CD4-positive, alpha-beta T cell treated with Interferon gamma for 1 hour (primary cell): ENCODE measurements at places on chromosomes 6 and 20.

GRCh38 chr20:42179768-42180167 is 561.6 kb upstream of the CHD6 start:
- no peak for DNase-seq

DNA sequence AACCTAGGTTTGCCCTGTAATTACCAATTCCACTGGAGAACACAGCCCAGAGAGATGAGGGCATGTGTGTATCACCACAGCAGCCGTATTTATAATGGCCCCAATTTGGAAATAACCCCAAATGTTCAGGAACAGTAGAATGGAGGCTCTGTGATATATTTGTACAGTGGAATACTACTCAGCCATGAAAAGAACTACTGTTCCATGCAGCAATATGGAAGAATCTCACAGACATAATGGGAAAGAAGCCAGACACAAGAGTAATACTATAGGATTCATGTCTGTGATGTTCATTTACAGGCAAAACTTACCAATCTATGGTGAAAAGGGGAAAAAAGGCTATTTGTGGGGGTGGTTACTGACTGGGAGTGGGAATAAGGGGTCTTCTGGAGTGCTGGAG is 83.7 kb upstream of the TRAF3IP2 start:
- no peak for DNase-seq

GRCh38 chr6:28587746-28588075 is 62.0 kb downstream of the GPX5 start:
- DNase-seq, result no peak

DNA sequence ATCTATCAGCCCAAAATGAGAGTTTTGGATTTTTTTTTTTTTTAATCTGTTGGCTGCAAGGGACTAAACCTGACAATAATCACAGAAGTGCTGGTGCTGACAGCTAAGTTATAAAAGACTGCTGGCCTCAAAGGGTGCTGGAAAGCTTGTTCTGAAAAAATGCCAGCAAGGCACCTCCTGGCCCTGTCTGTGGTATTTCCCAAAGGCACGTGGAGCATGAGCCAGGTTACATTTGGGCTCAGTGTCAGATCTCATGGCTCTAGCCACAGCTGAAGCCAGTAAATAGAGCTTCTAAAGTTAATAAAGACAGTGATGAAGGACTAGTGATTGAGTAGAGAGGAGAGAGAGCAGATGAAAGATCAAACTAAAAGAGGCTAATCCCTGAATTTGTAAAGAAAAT is 178.9 kb downstream of the FUT9 start:
- DNase-seq, result no peak

DNA sequence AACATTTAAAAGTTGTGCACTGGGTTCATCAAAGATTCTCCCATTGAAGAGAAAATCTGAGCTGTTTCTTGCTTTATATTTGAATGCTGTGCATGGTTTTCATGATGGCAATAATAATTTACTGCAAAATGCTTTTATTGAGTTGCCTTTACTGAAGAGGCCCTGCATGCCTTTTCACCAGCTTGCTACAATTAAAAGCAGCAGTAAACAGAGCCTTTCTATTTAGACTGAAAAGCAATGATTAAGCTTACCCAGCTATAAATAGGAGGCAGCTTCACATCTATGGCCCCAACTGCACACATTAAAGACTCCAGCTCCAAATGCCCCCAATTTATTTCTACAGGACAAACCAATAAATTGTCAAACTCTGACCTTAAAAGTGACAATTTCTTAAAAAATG is 70.3 kb downstream of the ANKEF1 start:
- no peak for DNase-seq

DNA sequence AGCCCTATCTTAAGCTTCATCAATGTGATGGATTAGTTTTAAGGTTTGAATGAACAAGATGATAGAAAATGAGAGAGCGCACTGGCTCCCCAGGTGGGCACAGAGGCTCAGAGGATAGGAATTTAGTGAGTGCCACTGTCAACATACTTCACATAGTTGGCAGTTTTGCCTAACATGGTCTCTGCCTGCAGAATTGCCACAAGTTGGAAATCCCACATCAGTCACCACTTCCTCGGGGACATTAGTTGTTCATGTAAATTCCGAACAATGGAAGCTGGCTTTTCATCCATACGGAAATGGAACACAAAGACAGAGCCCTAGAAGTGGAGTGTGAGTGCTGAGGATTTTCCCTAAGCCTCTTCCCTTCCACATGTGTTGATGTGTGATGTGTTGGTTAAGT is 123.9 kb upstream of the PHACTR1 start:
- DNase-seq, result no peak

GRCh38 chr6:74071214-74071613 is 375.2 kb downstream of the CD109 start:
- DNase-seq, result no peak

DNA sequence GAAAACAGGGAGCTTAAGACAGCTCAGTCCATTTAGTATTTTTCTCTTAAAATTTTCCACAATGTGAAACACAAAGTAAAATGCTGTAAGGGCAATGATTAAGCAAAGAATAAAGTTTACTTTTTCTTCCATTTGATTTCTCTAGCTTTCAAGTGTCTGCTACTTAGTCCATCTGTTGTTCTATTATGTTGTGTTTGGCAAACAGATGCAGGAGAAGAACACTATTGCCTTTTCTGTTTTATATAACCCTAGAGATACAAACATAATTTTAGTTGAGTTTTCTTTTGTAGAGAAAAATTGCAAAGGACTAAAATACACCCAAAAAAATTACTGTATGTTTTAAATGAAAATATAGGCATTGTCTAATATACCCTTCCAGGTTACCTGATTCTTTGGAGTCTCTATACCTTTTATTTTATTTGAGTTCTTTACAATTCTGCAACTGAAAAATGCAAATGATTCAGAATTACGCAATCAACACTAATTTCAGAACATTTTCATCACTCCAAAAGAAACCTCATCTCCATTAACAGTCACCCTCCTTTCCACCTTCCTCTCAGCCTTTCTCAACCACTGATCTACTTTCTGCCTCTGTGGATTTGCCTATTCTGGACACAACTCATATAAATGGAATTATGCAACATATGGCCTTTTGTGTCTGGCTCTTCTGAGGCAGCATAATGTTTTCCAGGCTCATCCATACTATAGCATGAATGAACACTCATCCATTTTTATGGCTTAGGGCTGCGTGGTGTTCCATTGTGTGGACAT is 96.9 kb downstream of the MKKS start:
- no peak for DNase-seq

GRCh38 chr6:90619221-90619620 is 32.3 kb upstream of the MAP3K7 start:
- DNase-seq, result no peak

GRCh38 chr6:157020398-157020797 is 243.2 kb downstream of the ARID1B start:
- no peak for DNase-seq
